ENCODE measurements at places on chromosomes 2 and 18.

DNA sequence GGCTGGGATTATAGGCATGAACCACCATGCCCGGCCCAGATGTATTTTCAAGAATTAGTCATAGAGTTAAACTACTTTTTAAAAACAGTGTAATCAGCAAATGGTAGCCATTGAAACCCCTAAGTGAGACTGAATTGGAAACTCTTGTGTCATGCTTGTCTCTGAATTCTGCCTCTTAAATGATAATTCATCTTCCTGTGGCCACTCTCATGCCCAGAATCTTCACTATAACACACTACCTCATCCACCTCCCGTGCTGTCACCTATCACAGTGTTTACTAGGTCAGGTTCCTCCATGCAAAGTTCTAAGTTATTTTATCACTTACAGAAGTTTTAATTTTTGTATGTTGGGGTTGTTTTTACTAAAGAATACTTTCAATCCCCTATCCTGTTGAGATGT is 197.5 kb downstream of the PHLPP1 start:
- DNase-seq, result no peak

GRCh38 chr2:179098080-179098689 is 48.2 kb upstream of the CCDC141 start:
- no peak for DNase-seq

DNA sequence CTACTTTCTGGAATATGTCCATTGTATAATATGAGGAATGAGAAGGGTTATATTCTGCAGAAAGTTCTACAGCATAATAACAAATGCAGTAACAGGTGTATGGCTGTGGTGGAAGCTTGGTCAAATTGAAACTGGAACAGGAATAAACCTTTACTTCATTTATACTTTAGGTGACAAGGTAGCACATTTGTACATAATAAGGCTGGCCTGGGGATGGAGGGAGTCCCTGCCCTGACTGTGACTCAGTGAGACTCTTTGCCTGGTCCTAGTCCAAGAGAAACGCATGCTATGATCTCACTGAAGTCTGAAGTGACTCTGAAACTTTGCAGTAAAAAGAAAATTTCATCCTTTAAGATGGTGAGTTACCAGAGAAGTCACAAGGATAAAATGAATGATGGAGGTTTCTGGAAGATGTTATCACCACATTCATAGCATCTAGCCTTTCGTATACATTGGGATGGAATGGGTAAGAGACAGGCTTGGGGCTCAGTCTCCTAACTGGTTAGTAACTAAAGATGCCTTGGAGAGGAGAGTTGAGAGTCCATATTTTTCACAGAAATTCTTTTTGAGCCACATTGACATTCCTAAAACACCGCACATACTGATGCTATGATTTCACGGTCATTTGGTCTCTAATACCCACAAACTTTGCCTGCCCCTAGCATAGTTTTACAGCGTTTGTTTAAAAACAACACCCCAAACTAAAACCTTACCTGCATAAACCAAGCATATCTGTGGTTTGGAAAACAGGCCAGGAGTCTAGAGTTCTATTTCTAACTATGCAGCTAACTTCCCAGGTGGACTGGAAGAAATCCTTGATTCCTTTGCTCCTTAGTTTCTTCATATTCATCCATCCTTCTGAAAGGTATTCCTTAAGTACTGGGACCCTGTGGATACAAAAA is 42.4 kb upstream of the NABP1 start:
- no peak for DNase-seq

GRCh38 chr2:36812196-36812595 is 115.7 kb downstream of the VIT start:
- DNase-seq, result no peak

- no peak for DNase-seq
Observed at GRCh38 chr2:222421626-222422025, 2.7 kb upstream of the SGPP2 start.
